ENCODE measurements at places on chromosomes 7 and 10.
A peak's percentile ranks its signal among the peaks of the same experiment; 100 is the strongest.

DNA sequence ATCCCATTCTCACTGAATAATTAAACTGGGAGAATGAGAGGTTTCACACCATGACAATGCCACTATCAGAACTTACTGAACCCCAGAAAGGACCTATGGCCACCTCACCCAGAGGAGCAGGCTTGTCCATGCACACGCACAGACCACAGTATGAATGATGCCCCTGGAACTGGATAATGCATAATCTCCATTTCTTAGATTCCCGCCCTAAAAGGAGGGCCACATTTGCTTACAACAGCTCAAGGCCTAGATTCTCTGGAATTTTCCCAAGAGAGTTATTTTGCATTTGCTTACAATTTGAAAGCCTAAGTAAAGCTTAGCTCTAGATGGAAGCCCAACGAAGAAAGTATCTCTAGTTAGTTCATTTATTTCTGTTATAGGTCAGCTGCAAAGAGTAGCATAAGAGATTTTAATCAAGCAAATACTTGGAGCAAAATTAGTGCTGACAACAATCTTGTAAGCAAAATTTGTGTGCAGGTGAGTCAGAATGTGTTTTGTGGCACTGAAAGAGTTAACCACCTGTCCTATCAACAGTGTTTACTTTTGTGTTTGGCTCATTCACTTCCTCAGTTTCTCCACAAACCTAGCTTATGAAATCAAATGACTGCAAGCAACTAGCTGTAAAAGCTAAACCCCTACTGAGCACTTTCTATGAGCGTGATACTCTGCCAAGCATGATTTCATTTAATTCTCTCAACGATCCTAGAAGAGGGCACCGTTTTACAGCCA, 32.1 kb downstream of the ELMO1 start:
- no peak for DNase-seq

GRCh38 chr7:158618745-158619140, 31.1 kb upstream of the PTPRN2 start:
- DNase-seq, result no peak

- peak; percentile 14 for DNase-seq
These were observed 5.0 kb upstream of the LGI1 start for GRCh38 chr10:93752761-93753160.

GRCh38 chr10:117532003-117532385, 10.6 kb upstream of the EMX2 start:
- no peak for DNase-seq

GRCh38 chr7:137388916-137389315, 45.4 kb upstream of the PTN start:
- no peak for DNase-seq

DNA sequence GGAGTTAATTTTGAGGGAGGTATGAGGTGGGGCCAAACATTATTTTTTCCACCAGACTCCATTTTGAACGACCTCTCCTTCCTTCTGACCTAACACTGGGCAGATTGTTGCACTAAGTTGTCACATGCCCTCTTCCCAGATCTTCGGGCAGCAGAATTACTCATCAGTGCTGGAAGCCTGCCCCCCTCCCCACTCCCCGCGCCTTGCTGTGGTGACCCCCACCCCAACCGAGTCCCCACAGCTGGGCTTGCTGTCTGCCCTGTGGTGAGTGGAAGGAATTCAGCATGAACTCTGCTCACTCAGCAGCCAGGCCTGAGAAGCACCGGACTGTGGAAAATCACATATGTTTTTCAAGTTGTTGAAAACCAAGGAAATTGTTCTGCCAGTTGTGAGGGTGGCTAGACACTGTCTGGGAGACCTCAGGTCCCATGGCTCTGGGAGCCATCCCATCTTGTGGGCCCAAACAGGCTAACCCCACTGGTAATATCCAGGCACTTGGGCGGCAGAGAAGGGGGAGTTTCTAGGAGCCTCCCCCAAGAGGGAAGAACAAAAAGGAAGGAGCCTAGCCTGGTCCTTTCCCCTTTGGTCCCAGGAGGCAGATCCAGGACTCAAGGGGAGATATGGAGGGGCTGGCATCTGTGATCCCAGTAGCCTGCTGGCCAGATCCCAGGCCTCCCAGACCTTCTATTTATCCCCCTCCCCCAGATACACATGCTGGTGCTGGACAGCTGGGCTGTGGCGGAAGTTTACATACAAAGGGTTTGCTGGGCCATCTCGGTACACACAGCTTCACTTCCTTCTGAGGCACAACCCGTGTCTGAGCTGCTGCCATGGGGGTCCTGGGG, 3.5 kb upstream of the AEBP1 start:
- DNase-seq, result no peak

- DNase-seq, result peak; percentile 55
These were observed 453 bp downstream of the URGCP start for GRCh38 chr7:43905956-43906330.

- no peak for DNase-seq
These were observed 294.4 kb upstream of the BMPER start for GRCh38 chr7:33610918-33611317.
